Natural killer cell treated with Interleukin-12 subunit alpha and Interleukin-12 subunit beta and Interleukin-15 and Interleukin-18, amount 100 ng/mL, for 72 hours (primary cell): ENCODE measurements at places on chromosomes 1 and 21. TPM values are rescaled to one million over a fixed set of nuclear protein-coding genes. Genes with fewer than 3 reads are reported as not detected.

The NECTIN4 gene
- not detected for total RNA-seq

The USP24 gene
- 83.1 TPM for total RNA-seq

The C4BPB gene
- total RNA-seq = not detected

The PAQR6 gene
- 5.9 TPM for total RNA-seq

The SDF4 gene
- 251 TPM for total RNA-seq

The KPRP gene
- not detected for total RNA-seq

The FOXO6 gene
- not detected for total RNA-seq

GRCh38 chr1:25468033-25468432 lies 37.3 kb downstream of the MACO1 start:
- H3K4me1 ChIP-seq = peaks cover 7% of the 10 kb centered on the region
- peak overlapping the region; percentile 21 for H3K27ac ChIP-seq
- no peak for DNase-seq
- H3K4me3 ChIP-seq = no peak overlapping the region
- no peaks in the 10 kb centered on the region for H3K36me3 ChIP-seq

DNA sequence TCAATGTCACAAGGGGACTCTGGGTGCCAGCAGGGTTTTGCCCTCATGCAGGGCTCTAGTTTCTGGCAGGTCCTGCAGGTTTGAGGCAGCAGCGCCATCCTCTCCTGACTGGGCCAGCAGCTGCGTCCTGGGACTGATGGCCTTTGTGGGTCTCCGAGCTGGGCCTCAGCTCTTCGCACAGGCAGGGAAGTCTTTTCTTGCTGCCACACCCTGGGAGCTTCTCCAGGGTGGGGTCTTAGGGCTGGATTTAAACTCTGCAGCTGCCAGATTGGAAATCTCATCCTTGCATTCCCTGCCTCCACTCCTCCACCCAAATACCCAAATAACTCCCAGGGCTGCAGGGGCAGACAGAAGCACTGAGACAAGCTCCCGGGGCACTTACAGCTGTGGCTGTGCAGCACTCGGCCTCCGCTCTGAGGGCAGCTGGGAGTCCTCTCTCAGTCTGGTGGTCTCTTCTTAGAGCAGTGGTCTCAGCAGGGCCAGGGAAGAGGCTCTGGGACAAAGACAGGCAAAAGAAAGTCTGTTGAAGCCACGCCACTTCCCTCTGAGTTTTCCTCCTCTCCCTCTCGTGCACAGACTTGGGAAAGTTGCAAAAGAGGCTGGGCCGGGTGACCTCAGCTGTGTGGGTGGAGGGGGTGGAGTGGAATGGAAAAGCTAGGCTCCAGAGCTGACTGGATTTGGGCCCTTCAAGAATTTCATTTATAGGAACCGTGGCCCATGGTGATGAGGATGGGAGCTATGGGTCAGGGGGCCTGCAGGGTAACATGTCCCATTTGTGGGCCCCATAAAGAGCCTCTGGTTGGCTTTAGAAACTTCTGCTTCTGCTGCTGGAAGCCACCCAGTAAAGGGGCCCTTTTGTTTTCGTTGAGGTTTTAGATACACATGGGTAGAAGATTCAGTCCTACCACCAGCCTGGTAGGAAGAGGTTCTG lies at the start of gene RAB7B:
Gene RAB7B, minus strand, starts transcription at position 525 of the 931 bp plus-strand sequence. CDS start 9,260 bp downstream, outside the sequence.
- no peak for DNase-seq
- H3K27me3 ChIP-seq = peaks cover 4% of the 10 kb centered on the region
- no peak within 1 kb of the TSS for H3K4me3 ChIP-seq
- no peak within 1 kb of the TSS for H3K27ac ChIP-seq
- H3K4me1 ChIP-seq = peaks cover 10% of the 10 kb centered on the region

- H3K27ac ChIP-seq = no peak overlapping the region
- no peaks in the 10 kb centered on the region for H3K36me3 ChIP-seq
- H3K27me3 ChIP-seq = no peaks in the 10 kb centered on the region
- DNase-seq = no peak
Observed at GRCh38 chr1:96487394-96487793, 234.2 kb upstream of the PTBP2 start.

DNA sequence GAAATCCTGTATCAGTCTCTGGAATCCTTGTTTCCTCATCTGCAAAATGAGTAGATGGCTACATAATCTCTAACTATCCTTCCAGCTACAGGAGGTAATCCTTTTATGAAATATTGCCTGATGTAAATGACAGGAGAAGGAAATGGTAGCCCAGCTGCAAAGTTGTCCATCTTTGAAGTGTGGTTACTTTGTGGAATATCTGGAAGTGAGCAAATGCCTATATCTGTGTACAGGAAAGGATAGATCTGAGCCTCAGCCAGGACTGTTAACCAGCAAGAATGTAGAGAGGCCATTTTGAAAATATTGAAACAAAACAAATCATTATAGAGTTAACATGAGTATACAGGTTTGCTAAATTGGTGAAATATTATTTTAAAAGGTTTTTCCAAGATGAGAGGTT lies 74.8 kb upstream of the BMP8A start:
- H3K4me1 ChIP-seq = peaks cover 26% of the 10 kb centered on the region
- H3K36me3 ChIP-seq = peaks cover 5% of the 10 kb centered on the region
- H3K27ac ChIP-seq = no peak overlapping the region
- H3K4me3 ChIP-seq = no peak overlapping the region

DNA sequence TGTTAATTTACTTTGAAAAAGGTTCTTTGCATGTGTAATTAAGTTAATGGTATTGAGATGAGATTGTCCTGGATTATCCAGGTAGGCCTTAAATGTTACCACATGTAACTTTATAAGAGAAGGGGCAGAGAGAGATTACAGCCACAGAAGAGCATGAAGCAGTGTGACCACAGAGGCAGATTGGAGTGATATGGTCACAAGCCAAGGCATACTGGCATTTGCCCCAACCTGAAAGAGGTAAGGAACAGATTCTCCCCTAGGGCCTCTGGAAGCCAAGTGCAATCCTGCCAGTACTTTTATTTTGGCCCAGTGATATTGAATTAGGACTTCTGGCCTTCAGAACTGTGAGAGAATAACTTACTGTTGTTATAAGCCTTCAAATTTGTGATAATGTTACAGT lies 23.0 kb downstream of the RNF2 start:
- peaks cover 54% of the 10 kb centered on the region for H3K4me1 ChIP-seq
- no peak for DNase-seq
- H3K4me3 ChIP-seq = no peak overlapping the region
- no peaks in the 10 kb centered on the region for H3K27me3 ChIP-seq

DNA sequence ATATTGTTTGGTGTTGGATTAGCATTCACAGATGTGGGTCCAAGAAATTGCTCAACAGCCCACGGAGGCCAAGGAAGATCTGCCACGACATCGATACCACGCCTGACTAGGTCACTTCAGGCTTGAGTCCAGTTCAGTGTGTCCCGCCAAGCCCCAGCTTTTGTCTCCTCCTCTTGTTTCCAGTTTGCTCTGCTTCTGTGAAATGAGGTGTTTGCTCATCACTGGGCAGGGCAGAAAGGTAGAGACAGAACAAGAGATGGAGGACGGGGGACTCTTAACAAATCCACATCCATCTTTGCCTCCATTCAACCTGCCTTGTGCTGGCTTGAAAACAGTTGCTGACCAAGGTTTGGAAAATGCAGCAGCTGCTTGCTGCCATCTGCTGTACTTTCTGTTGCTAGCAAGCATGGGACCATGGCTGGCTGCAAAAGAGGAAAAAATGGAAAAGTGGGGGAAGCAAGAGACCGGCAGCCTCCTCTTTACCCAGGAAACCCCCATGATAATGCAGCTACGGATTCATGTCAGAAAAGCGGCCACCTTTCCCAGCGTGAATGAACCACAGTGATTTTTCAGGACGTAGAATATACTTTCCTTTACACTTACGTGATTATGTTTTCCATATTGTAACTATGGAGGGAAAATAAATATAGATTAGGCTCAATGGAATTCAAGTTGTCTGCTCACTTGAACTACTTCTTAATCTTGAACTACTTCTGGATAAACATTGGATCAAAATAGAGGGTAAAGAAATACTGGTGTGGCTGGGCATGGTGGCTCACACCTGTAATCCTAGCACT lies 80.2 kb upstream of the GREM2 start:
- peaks cover 18% of the 10 kb centered on the region for H3K27me3 ChIP-seq
- H3K36me3 ChIP-seq = no peaks in the 10 kb centered on the region
- no peak for DNase-seq
- H3K27ac ChIP-seq = no peak overlapping the region
- no peak overlapping the region for H3K4me3 ChIP-seq

DNA sequence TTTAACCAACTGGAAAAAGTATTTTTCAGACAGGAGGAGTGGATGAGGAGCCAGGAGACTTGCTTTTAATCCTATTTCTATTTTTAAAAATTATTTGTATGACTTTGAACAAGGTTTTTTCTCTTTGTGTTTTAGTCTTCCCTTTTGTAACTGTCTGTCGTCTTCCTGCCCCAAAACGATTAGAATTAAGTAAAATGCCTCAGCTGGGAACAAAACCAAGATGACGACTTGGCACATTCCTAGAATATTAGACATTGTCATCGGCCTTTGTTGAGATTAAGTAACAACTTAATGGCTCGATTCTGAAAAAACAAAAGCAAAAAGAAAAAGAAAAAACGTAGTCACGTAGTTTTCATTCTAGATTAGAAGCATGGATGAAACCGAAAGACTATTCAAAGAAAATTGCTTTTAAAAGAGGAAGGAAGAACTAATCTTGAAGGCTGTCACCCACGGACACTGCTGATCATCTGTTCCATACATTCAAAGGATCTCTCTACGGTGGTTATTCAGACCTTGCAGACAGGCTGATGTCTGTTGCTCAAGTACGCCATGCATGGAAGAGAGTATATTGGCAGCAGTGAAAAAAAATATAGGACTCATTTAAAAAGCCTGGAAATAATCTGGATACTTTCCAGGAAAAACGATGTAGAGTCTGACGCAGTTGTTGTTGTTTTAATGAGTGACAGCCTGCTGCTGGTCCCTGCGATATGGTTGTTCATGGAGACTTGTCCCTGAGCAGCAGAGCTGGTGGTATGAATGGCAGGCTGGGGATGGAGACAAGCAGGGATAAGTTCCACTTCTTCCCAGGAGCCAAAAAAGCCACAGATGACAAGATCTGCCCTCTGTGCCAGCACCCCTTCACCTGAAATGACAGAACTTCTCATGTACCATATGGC lies 16.8 kb downstream of the GNG4 start:
- H3K4me3 ChIP-seq = no peak overlapping the region
- H3K27ac ChIP-seq = no peak overlapping the region
- H3K27me3 ChIP-seq = peaks cover 8% of the 10 kb centered on the region
- no peaks in the 10 kb centered on the region for H3K36me3 ChIP-seq

DNA sequence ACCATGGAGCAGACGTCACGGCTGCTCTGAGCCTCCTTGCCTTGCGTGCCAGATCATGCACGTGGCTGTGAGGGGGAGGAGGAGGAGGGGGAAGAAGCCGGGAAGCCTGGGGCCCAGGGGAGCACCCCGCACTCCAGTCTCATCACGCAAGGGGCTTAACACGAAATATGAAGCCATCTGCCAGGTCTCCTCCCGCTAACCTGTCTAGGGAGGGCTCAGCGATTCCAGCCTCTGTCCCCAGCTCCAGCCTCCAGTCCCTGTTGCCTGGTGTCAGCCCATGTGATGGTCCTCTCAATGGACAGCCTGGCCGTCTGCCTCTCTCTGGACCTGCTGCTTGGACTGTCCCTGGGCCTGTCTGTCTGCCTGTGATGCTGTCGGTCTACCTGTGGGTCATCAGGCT lies 22.5 kb upstream of the C1QA start:
- no peak overlapping the region for H3K4me3 ChIP-seq
- H3K4me1 ChIP-seq = no peaks in the 10 kb centered on the region
- peaks cover 11% of the 10 kb centered on the region for H3K27me3 ChIP-seq
- no peak overlapping the region for H3K27ac ChIP-seq
- DNase-seq = peak; percentile 28
- no peaks in the 10 kb centered on the region for H3K36me3 ChIP-seq

DNA sequence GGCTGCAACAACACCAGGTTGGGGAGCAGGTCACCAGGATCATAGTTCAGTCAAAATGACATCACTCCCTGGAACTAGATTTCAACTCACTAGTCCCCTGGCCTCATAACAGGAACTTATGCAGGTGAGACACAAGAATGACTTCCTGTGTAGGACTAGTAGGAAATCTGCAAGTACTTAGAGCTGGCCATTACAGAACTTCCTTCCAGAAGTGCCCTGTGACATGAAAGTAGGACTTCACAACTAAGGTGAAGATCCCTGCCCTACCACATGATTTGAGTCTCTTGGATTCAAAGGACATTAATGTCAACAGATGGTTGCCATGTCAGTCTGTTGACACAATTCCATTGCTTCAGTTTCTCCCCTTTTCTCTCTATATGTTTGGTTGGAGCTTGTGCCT lies 223.1 kb downstream of the RPS6KC1 start:
- no peaks in the 10 kb centered on the region for H3K27me3 ChIP-seq
- peaks cover 14% of the 10 kb centered on the region for H3K36me3 ChIP-seq
- H3K27ac ChIP-seq = no peak overlapping the region
- DNase-seq = no peak
- H3K4me3 ChIP-seq = no peak overlapping the region
- H3K4me1 ChIP-seq = peaks cover 6% of the 10 kb centered on the region

DNA sequence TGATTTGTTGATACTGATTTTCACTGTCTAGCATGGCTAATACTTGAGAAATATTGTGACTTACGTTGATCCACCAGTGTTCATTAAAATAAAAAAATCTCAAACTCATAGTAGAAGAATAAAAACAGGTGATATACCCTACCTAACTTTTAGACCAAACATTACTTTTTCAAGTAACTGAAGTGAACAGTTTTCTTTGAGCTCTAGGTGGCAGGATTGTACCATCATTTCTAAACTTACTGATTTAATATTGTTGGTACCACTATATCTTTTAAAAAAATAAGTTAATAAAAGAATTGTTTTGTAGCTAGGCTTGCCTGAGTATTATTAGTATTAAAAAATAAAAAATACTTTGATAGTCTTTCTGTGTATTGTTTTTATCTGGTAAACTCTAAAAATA lies 21.5 kb downstream of the CDC73 start:
- peaks cover 15% of the 10 kb centered on the region for H3K36me3 ChIP-seq
- no peak overlapping the region for H3K27ac ChIP-seq
- peaks cover 11% of the 10 kb centered on the region for H3K4me1 ChIP-seq
- DNase-seq = no peak

- no peak for DNase-seq
- no peak overlapping the region for H3K4me3 ChIP-seq
- H3K4me1 ChIP-seq = peaks cover 25% of the 10 kb centered on the region
- H3K27me3 ChIP-seq = no peaks in the 10 kb centered on the region
Observed at GRCh38 chr1:78009276-78009675, 4.5 kb downstream of the DNAJB4 start.

- H3K4me3 ChIP-seq = no peak overlapping the region
- DNase-seq = no peak
- H3K27me3 ChIP-seq = peaks cover 6% of the 10 kb centered on the region
- H3K4me1 ChIP-seq = no peaks in the 10 kb centered on the region
- peaks cover 6% of the 10 kb centered on the region for H3K36me3 ChIP-seq
Observed at GRCh38 chr1:2956576-2956975, 64.7 kb upstream of the ACTRT2 start.

- H3K36me3 ChIP-seq = no peaks in the 10 kb centered on the region
- H3K27ac ChIP-seq = no peak overlapping the region
- H3K4me3 ChIP-seq = no peak overlapping the region
- H3K4me1 ChIP-seq = peaks cover 3% of the 10 kb centered on the region
- H3K27me3 ChIP-seq = no peaks in the 10 kb centered on the region
Observed at GRCh38 chr21:31173881-31174555, 135.7 kb upstream of the KRTAP19-8 start.

- no peak for DNase-seq
- peak overlapping the region; percentile 99 for H3K27ac ChIP-seq
- H3K36me3 ChIP-seq = peaks cover 8% of the 10 kb centered on the region
- H3K4me3 ChIP-seq = peak overlapping the region; percentile 100
- H3K27me3 ChIP-seq = no peaks in the 10 kb centered on the region
- H3K4me1 ChIP-seq = peaks cover 86% of the 10 kb centered on the region
Observed at GRCh38 chr1:12174924-12175810, 8.4 kb downstream of the TNFRSF1B start.

- peaks cover 2% of the 10 kb centered on the region for H3K27me3 ChIP-seq
- no peak overlapping the region for H3K4me3 ChIP-seq
- no peaks in the 10 kb centered on the region for H3K36me3 ChIP-seq
- H3K4me1 ChIP-seq = no peaks in the 10 kb centered on the region
- no peak overlapping the region for H3K27ac ChIP-seq
Observed at GRCh38 chr1:26218906-26219494, 15.0 kb upstream of the CEP85 start.
